Upper lobe of left lung (tissue), 6 donors: ENCODE measurements at places on chromosomes 4 and X. TPM values are rescaled to one million over a fixed set of nuclear protein-coding genes. Genes with fewer than 3 reads are reported as not detected.

- DNase-seq = no peak
- H3K36me3 ChIP-seq = no peaks in the 10 kb centered on the region
- H3K27ac ChIP-seq = no peak overlapping the region
- no peaks in the 10 kb centered on the region for H3K27me3 ChIP-seq
- H3K4me3 ChIP-seq = no peak overlapping the region
Observed at GRCh38 chr4:3805026-3805425, 38.8 kb downstream of the ADRA2C start.

- DNase-seq = no peak
- H3K36me3 ChIP-seq = no peaks in the 10 kb centered on the region
- no peaks in the 10 kb centered on the region for H3K4me1 ChIP-seq
- H3K4me3 ChIP-seq = no peak overlapping the region
Observed at GRCh38 chr4:106595906-106596305, 227.3 kb upstream of the GIMD1 start.

DNA sequence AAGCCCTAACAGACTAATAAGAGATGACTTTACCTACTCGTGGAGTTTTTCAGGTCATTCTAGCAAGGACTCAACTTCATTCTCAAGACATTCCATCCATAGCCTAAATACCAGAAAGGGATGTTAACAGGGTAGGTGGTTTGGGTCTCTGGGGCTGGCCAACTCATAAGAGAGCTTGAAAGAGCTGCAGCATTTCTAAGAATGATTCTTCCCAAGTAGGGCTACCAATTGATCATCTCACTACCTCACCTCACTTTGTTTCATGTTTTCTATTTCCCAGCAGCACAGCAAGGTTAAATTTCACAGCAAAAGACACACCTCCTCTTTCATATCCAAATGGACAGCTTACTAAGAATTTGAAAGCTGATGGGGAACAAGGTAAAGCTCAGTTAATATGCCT is 614.8 kb upstream of the DIPK2B start:
- no peaks in the 10 kb centered on the region for H3K4me1 ChIP-seq
- H3K27ac ChIP-seq = no peak overlapping the region
- no peak overlapping the region for H3K4me3 ChIP-seq
- no peaks in the 10 kb centered on the region for H3K36me3 ChIP-seq

GRCh38 chrX:134743091-134743490 is 84.8 kb upstream of the PLAC1 start:
- H3K27me3 ChIP-seq = no peaks in the 10 kb centered on the region
- H3K4me1 ChIP-seq = no peaks in the 10 kb centered on the region
- no peak overlapping the region for H3K27ac ChIP-seq
- H3K36me3 ChIP-seq = no peaks in the 10 kb centered on the region

GRCh38 chrX:101028562-101028961 is 23.3 kb downstream of the TRMT2B start:
- no peaks in the 10 kb centered on the region for H3K27me3 ChIP-seq
- no peak for DNase-seq
- no peak overlapping the region for H3K27ac ChIP-seq
- peaks cover 3% of the 10 kb centered on the region for H3K36me3 ChIP-seq
- no peak overlapping the region for H3K4me3 ChIP-seq
- no peaks in the 10 kb centered on the region for H3K4me1 ChIP-seq

DNA sequence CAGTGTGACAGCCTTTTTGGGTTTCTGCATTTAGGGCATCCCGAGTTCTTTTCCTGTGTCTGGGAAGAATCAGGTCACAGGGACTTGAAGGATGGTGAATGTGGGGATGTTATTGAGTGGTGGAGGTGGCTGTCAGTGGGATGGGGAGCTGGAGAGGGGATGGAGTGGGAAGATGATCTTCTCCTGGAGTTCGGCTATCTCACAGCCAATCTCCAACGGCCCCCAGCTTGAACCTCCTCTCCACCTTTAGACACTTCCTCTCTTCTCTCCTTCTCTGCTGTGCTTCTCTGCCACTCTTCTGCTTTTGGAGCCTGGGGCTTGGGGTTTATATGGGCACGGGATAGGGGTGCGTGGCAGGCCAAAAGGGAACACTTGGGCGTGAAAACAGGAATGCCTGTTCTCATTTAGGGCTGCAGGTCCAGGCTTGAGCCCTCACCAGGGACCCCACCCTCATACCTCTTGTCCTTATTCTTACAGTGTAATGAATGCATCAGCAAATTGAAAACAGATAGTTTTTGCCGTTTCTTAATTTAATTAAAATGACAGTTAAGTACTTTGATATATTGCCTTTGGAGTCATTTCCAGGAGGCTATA is 37.5 kb downstream of the USP9X start:
- no peaks in the 10 kb centered on the region for H3K36me3 ChIP-seq
- peaks cover 6% of the 10 kb centered on the region for H3K4me1 ChIP-seq
- no peak overlapping the region for H3K27ac ChIP-seq
- DNase-seq = no peak
- no peak overlapping the region for H3K4me3 ChIP-seq

GRCh38 chr4:692771-693554 is 4.0 kb upstream of the SLC49A3 start:
- DNase-seq = no peak
- H3K4me1 ChIP-seq = peaks cover 17% of the 10 kb centered on the region
- H3K27ac ChIP-seq = no peak overlapping the region
- H3K36me3 ChIP-seq = no peaks in the 10 kb centered on the region
- H3K27me3 ChIP-seq = no peaks in the 10 kb centered on the region
- H3K4me3 ChIP-seq = no peak overlapping the region

- H3K27me3 ChIP-seq = peaks cover 33% of the 10 kb centered on the region
- no peaks in the 10 kb centered on the region for H3K36me3 ChIP-seq
- no peak for DNase-seq
- no peak overlapping the region for H3K4me3 ChIP-seq
Observed at GRCh38 chr4:13540446-13541175, 3.7 kb downstream of the NKX3-2 start.

GRCh38 chr4:74014332-74014731 is 15.9 kb upstream of the CXCL5 start:
- no peaks in the 10 kb centered on the region for H3K36me3 ChIP-seq
- H3K4me3 ChIP-seq = no peak overlapping the region
- H3K4me1 ChIP-seq = peaks cover 5% of the 10 kb centered on the region
- H3K27ac ChIP-seq = no peak overlapping the region
- H3K27me3 ChIP-seq = no peaks in the 10 kb centered on the region

DNA sequence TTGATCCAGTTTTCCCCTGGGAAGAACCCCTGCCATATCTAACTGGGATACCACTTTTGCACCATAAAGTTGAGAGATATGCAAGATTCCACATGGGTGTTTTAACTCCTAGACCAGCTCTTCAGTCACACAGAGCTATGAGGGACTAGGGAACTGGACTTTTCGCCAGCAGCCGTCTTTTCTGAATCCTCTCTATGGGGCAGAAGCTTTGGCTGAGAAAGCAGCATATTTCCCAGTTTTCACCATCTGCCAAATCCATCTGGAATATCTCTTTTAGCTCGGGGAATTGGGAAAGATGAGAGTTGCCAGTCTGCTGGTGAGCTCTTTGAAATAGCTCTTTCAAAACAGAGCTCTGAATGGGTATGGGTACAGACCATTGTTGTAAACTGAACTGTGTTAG is 20.9 kb downstream of the APOOL start:
- H3K27ac ChIP-seq = no peak overlapping the region
- H3K36me3 ChIP-seq = no peaks in the 10 kb centered on the region
- H3K27me3 ChIP-seq = no peaks in the 10 kb centered on the region
- H3K4me1 ChIP-seq = no peaks in the 10 kb centered on the region

TMSB15C gene
- total RNA-seq = 0.72 TPM

PDGFC gene
- total RNA-seq = 14.4 TPM
